Calu3 (cell line): ENCODE measurements at places on chromosomes 6 and 20.

DNA sequence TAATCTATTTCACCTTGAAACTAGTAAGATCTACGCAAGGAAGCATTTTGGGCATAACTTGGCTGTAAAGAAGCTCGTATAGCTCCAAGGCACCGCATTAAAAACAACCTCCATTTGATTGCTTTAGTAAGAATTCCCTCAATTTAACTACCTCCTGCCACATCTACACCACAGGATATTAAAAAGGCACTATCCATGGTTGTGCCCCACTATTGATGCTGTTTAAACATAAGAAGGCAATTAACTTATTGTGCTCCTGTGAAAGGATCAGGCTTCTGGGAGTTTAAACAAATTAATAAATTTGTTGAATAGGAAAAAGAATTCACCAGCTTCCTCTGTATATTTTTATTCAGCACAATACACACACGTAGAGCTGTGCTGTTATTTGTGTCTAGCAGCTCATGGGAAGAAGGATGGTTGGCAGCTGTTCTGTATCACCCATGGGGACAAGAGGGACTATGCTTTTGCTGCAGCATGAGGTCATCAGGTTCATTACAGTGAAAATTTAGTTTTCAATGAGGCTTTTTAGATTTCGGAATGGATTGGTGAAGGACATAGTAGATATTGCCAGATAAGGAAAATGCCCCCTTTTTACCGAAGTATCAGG, 513.3 kb downstream of the HAO1 start:
- H3K36me3 ChIP-seq = no peaks in the 10 kb centered on the region
- H3K4me1 ChIP-seq = no peaks in the 10 kb centered on the region
- H3K27me3 ChIP-seq = no peaks in the 10 kb centered on the region
- no peak overlapping the region for H3K27ac ChIP-seq
- H3K4me3 ChIP-seq = no peak overlapping the region
- DNase-seq = no peak

DNA sequence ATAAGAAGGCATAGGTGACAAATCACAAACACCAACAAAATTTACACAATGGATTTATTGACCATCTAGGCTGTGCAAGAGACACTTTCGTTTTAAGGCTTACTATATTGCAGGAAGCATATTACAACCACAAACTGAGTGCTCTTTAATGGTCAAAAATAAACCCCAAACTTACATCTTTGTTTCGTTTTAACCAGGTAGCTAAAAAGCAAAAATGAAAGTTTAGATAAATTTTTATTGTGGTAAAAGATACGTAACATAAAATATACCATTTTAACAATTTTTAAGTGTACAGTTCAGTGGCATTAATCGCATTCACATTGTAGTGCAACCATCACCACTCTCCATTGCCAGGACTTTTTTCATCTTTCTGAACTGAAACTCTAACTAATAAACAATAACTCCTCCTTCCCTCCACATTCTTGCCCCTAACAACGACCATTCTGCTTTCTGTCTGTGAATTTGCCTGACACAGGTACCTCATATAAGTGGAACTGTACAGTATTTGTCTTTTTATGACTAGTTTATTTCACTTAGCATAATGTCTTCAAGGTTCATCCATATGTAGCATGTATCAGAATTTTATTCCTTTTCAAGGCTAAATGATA, 32.3 kb upstream of the DUSP22 start:
- H3K27ac ChIP-seq = no peak overlapping the region
- H3K4me1 ChIP-seq = no peaks in the 10 kb centered on the region
- H3K4me3 ChIP-seq = no peak overlapping the region

DNA sequence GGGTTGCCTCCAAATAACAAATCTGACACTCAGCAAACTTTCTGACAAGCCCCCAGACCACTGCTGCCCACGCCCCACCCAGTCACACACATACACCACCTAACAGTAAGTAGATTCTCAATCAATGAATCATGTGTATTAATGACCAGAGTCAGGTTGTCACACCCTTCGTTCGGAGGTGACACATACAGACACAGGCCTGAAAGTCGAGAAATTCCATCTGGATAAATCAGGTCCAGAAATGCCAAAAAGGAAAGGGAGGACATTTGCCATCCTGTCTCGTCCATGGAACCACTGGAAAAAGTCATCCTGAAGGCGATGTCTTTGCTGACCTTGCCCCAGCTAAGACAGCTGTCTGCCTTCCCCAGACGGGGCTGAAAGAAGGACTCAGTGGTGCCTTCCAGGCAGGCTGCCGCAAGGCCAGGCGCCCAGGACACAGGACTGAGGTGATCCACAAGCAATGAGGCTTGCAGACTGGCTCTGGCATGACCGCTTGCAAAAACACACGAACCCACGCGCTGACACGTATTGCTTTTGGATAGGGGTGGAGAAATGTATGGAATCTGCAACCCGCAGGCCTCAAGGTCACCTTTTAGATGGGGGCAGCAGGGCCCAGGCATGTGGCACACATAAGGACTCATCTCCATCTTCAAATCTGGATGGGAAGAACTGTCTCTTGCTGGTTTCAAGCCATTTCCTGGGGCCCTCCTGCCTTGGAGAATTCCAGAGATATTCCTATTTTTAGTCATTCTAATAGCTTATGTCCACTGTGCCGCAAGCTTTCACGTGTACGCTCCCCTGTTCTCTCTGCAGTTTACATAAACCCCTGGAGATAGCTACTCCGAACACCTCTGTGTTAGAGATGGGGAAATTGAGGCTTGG, 9.0 kb downstream of the NFATC2 start:
- H3K4me3 ChIP-seq = no peak overlapping the region
- peak; percentile 47 for DNase-seq
- no peaks in the 10 kb centered on the region for H3K36me3 ChIP-seq
- no peaks in the 10 kb centered on the region for H3K27me3 ChIP-seq
- H3K4me1 ChIP-seq = peaks cover 18% of the 10 kb centered on the region

DNA sequence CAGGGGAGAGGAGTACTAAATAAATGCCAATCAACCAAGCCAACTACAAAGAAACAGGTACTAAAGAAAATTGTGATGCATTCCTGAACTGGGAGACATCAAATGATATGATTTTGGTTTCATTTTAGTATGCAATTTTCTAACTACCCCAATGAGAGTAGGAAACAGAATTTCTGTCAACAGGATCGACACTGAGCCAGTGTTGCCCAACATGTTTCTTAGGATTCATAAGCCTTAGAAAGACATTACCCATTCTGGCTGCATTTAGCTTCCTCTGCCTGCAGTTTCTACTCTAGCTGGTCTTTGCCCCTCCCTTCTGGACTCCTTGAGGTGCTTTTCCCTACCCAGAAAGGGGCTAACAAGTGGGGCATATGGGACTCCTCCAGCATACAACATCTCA, 49.8 kb downstream of the KCTD20 start:
- no peak overlapping the region for H3K27ac ChIP-seq
- no peaks in the 10 kb centered on the region for H3K27me3 ChIP-seq
- DNase-seq = no peak

- peak overlapping the region; percentile 45 for H3K4me3 ChIP-seq
- peak; percentile 80 for DNase-seq
- peaks cover 86% of the 10 kb centered on the region for H3K4me1 ChIP-seq
- H3K27ac ChIP-seq = peak overlapping the region; percentile 46
- no peaks in the 10 kb centered on the region for H3K27me3 ChIP-seq
Measured at GRCh38 chr6:108589244-108589791, 28.6 kb downstream of the FOXO3 start.

DNA sequence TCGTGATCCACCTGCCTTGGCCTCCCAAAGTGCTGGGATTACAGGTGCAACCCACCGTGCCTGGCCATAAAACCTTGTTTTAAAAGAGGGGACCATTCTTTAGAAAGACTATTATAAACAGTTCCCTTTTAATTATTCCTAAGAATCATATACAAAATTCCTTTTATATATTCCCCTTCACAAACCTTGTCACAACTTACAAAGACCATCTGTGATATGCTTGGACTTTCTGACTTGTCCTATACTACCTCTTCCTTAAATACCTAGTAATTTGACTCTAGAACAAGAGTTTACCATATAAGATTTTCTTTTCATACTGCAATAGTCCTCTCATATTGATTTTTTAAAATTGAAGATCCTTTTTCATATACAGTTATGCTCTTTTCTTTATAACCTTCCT, 135.8 kb upstream of the PRSS16 start:
- no peaks in the 10 kb centered on the region for H3K27me3 ChIP-seq
- H3K27ac ChIP-seq = no peak overlapping the region
- no peak overlapping the region for H3K4me3 ChIP-seq
- H3K36me3 ChIP-seq = no peaks in the 10 kb centered on the region
- no peak for DNase-seq
- no peaks in the 10 kb centered on the region for H3K4me1 ChIP-seq

- H3K27ac ChIP-seq = no peak overlapping the region
- no peaks in the 10 kb centered on the region for H3K36me3 ChIP-seq
- peaks cover 4% of the 10 kb centered on the region for H3K27me3 ChIP-seq
- H3K4me3 ChIP-seq = no peak overlapping the region
Measured at GRCh38 chr6:23964865-23965264, 161.2 kb upstream of the NRSN1 start.

GRCh38 chr6:152680879-152681517, 16.7 kb upstream of the MYCT1 start:
- no peaks in the 10 kb centered on the region for H3K27me3 ChIP-seq
- DNase-seq = no peak
- H3K27ac ChIP-seq = no peak overlapping the region

GRCh38 chr20:58359441-58359840, 29.6 kb upstream of the VAPB start:
- no peak overlapping the region for H3K27ac ChIP-seq
- no peak overlapping the region for H3K4me3 ChIP-seq
- H3K4me1 ChIP-seq = no peaks in the 10 kb centered on the region
- no peaks in the 10 kb centered on the region for H3K27me3 ChIP-seq
- DNase-seq = no peak
- H3K36me3 ChIP-seq = peaks cover 31% of the 10 kb centered on the region

- H3K4me3 ChIP-seq = no peak overlapping the region
- no peak for DNase-seq
- H3K4me1 ChIP-seq = no peaks in the 10 kb centered on the region
- no peaks in the 10 kb centered on the region for H3K36me3 ChIP-seq
Measured at GRCh38 chr20:51043811-51044210, 20.9 kb upstream of the KCNG1 start.

GRCh38 chr6:136341967-136342366, 52.3 kb upstream of the BCLAF1 start:
- H3K36me3 ChIP-seq = no peaks in the 10 kb centered on the region
- no peak for DNase-seq
- no peak overlapping the region for H3K27ac ChIP-seq

GRCh38 chr20:8844179-8844578, 224.7 kb upstream of the PLCB4 start:
- H3K27me3 ChIP-seq = no peaks in the 10 kb centered on the region
- H3K4me3 ChIP-seq = no peak overlapping the region
- no peaks in the 10 kb centered on the region for H3K36me3 ChIP-seq
- H3K4me1 ChIP-seq = no peaks in the 10 kb centered on the region
- DNase-seq = no peak

- no peak overlapping the region for H3K27ac ChIP-seq
- DNase-seq = no peak
- H3K4me1 ChIP-seq = no peaks in the 10 kb centered on the region
- no peaks in the 10 kb centered on the region for H3K36me3 ChIP-seq
- no peaks in the 10 kb centered on the region for H3K27me3 ChIP-seq
Measured at GRCh38 chr6:166910601-166911000, 45.7 kb downstream of the RNASET2 start.

DNA sequence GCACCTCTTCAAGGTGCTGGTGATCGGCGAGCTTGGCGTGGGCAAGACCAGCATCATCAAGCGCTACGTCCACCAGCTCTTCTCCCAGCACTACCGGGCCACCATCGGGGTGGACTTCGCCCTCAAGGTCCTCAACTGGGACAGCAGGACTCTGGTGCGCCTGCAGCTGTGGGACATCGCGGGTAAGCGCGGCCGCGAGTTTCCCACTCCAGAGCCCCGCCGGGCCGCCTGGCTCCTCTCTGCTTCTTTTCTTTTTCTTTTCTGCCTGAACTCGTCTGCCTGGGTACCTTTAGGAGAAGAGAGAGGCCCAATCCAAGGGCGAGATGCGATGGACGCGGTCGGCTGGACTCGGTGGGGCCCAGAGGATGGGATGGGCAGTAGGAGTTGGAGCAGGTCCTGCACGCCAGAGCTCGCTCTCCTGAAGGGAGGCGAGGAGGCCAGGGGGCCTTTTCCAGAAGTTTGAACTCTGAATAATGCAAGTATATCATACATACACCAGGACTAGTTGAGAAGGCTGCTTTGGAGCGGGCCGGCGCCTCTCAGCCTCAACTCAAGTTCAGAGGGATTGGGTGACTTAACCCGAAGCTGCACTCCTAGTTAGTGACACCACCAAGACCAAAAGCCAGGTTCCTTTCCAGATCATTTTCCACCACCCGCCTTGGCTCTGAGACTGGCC, 445 bp downstream of the RAB32 start:
- H3K27me3 ChIP-seq = no peaks in the 10 kb centered on the region
- peaks cover 7% of the 10 kb centered on the region for H3K4me1 ChIP-seq
- peak overlapping the region; percentile 90 for H3K4me3 ChIP-seq
- peak overlapping the region; percentile 91 for H3K27ac ChIP-seq
- no peak for DNase-seq

- H3K36me3 ChIP-seq = no peaks in the 10 kb centered on the region
- no peaks in the 10 kb centered on the region for H3K4me1 ChIP-seq
- no peak overlapping the region for H3K27ac ChIP-seq
Measured at GRCh38 chr6:137692806-137693205, 174.3 kb upstream of the TNFAIP3 start.

GRCh38 chr20:10679269-10679668, 5.5 kb upstream of the JAG1 start:
- H3K27me3 ChIP-seq = no peaks in the 10 kb centered on the region
- peaks cover 20% of the 10 kb centered on the region for H3K36me3 ChIP-seq
- H3K4me3 ChIP-seq = peak overlapping the region; percentile 4
- H3K4me1 ChIP-seq = peaks cover 19% of the 10 kb centered on the region

DNA sequence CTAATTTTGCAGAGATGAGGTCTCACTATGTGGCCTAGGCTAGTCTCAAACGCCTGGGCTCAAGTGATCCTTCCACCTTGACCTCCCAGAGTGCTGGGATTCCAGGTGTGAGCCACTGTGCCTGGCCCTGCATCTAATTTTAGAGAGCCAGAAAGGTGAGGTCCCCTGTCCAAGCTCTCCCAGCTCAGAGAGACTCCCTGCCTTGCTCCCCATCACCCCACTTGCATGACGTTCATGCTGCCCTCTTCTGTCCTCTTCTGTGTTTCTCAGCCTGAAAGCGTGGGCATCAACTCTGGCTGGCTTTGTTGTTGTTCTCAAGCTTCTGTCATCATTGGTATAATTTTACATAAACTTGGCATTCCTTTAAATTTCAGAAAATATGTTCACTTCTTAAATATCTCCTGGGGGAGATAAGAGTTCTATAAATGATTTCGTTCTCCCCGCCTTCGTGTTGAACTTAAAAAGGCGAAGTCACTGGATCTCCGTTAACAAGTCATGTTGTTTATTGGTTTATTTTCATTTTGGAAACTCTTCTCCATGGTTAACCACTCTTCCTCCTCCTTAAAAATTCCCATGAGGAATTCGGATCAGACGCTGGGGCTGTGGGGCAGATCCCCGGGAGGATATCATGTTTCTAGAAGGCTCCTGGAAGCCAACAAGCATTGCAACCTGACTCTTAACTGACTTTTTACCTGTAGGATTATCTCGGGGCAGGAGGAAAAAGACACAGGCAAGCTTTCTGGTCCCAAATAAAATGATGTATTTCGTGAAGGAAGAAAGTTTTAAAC, 13.2 kb upstream of the PARD6B start:
- H3K36me3 ChIP-seq = no peaks in the 10 kb centered on the region
- peak; percentile 55 for DNase-seq
- H3K27me3 ChIP-seq = no peaks in the 10 kb centered on the region
- H3K4me3 ChIP-seq = no peak overlapping the region
